Stimulated activated CD4-positive, alpha-beta T cell treated with anti-CD3 and anti-CD28 coated beads, Interleukin-4, amount 100 ng/mL, for 48 hours (primary cell): ENCODE measurements at places on chromosomes 16 and 17.

DNA sequence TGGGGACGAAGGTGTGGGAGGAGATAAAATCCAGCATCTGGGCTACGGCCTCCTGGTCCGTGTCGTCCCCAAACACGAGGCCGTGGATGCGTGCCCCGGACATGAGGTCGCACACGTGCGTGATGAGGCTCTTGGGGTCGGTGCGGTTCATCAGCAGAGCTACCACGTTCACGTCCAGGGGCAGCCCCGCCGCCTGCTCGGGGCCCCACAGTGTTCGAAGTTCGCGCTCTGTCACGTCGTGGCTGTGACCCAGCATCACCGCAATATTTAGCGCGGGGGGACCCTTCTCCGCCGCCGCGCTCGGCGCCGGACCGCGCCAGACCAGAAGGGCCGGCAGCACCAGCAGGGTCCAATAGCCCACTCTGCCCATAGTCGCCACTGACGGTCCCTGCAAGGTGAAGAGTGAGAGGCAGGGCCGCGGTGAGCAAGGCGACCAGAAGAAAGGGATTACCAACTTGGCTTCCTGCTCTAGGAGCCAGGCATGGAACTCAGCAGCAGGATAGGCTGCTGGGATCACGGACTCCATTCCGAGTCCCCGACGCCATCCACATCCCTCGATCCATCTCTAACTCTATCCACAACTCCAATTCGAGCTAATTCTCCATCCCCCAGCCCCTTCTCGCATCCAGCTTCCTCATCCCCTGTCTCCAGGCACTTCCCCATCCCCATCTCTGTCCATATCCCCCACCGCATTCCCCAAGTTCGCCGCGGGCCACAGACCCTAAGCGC, 2.0 kb downstream of the GRIN2A start:
- no peak for DNase-seq

- DNase-seq, result no peak
Measured at GRCh38 chr16:56352351-56353053, 72.8 kb downstream of the AMFR start.

GRCh38 chr16:26857371-26857770, 209.4 kb upstream of the C16orf82 start:
- DNase-seq, result no peak

GRCh38 chr17:3002538-3003295, 60.7 kb downstream of the OR1D5 start:
- DNase-seq, result no peak

- no peak for DNase-seq
Measured at GRCh38 chr17:38994026-38994425, 26.8 kb upstream of the FBXO47 start.

DNA sequence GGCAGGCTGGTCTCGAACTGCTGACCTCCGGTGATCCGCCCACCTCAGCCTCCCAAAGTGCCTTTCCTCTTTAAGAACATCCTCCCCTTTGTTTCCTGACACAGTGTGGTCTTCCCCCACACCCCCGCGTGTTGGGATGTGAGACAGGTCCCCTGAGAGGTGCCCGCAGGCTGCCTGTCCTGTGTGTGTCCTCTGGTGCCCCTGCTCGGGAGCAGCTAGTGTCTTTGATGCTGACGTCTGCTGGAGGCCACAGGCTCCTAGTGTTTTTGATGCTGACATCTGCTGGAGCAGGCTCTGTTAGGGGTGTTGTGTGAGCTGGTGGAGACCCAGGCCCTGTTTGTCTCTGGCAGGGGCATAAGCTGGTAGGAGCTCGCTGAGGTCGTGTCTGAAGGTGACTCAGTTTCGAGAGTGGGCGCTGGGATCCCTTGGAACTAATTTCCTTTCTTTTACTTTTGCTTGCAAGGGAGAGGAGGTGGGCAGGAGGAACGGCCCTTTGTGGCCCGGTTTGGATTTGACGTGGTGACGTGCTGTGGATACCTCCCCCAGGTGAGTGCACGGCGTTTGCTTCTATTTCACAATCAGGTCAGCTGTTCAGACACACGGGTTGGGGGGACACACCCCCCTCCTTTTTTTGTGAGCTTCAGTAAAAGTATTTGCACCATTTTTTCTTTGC, 6.0 kb downstream of the FN3KRP start:
- DNase-seq, result no peak

GRCh38 chr16:87468550-87468949, 24.3 kb downstream of the ZCCHC14 start:
- no peak for DNase-seq

DNA sequence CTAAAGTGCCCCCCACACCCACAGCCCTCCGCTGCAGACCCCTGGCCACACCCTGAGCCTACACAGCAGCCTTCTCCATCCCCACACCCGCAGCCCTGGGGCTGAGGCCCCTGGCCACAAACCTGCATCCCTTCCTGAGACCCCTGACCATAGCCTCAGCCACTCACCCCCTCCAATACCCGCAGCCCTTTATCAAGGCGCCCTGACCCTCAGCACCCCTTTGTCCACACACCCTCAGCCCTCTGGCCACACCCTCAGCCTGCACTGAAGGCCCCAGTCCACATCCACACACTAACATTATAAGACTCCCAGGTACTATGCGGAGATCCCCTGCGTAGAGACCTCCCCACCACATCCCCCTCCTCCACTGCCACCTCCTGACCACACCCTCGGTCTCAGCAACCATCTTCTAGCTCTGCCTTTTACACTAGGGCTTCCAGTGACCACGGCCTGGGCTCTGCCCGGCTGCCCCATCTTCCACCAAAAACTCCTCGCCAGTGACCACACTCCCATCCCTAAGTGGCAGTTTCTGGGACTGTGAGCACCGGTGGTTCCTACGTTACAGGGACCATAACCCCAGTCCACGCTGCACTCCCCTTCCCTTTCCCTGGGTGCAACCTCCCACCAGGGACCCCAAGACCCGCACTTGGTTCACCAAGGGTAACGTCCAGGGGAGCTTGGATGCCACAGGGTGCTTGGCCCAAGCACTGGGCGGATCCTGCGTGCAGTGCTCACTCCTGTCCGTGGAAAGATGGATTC, 818 bp downstream of the TPPP3 start:
- DNase-seq, result no peak

- DNase-seq, result no peak
Measured at GRCh38 chr17:8142887-8143580, 9.2 kb downstream of the PER1 start.

GRCh38 chr17:55167024-55167725, 97.6 kb upstream of the HLF start:
- no peak for DNase-seq

DNA sequence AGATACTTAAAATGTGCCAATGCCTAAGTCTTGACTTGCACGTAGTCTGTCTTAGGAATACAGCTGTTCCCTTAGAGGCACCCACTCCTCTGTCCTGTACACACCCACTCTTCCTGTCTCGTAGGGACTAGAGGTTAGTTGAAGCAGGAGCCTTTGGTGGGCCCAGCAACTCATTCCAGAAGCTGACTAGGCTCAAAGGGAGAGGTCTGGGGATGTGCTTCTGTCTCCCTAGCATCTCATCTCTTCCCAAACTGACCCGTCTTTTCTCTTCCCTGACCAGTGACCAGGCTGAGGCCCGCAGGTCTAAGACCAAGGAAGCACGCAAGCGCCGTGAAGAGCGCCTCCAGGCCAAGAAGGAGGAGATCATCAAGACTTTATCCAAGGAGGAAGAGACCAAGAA, 4.2 kb downstream of the RPL19 start:
- DNase-seq, result no peak

- DNase-seq, result no peak
Measured at GRCh38 chr16:53971616-53972015, 267.7 kb downstream of the FTO start.

DNA sequence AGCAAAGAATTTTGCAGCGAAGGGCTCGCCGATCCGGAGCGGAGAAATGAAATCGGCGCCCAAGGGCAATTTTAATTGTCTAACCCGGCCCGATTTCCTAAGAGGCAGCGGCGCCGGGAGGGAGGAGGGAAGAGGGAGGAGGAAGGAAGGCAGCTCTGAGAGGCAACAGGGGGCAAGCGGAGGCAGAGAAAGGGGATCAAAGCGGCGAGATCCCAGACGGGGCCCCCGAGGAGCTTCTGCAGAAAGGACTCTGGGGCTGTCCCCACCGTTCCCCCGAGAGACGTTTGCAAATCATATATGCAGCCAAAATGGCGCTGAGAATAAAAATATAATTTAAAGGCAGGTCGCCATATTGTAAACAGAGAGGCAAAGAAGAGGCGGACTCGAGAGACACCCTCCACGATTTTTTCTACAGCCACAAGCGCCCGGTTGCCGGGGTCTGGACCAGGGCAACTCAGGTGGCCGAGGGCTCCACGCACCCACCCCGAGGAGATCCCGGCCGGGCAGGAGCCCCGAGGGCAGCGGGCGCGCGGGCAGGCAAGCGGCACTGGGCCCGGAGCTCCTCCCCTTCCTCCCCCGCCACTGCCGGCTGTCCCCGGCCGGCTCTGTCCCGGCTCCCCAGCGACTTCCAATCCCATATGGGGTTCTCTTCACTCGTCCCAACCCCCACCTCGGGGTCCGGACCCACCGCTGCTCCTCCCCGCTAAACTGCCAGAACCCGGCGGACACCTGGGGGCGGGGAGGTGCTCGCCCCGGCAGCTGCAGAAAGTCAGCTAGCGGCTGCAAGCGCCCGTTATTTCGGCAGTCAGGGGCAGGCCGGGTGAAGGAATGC, 1.9 kb downstream of the PHF12 start:
- DNase-seq, result peak; percentile 58

GRCh38 chr17:67285360-67285759, 40.4 kb upstream of the HELZ start:
- DNase-seq, result no peak

GRCh38 chr16:23856251-23856709, 20.5 kb downstream of the PRKCB start:
- no peak for DNase-seq

DNA sequence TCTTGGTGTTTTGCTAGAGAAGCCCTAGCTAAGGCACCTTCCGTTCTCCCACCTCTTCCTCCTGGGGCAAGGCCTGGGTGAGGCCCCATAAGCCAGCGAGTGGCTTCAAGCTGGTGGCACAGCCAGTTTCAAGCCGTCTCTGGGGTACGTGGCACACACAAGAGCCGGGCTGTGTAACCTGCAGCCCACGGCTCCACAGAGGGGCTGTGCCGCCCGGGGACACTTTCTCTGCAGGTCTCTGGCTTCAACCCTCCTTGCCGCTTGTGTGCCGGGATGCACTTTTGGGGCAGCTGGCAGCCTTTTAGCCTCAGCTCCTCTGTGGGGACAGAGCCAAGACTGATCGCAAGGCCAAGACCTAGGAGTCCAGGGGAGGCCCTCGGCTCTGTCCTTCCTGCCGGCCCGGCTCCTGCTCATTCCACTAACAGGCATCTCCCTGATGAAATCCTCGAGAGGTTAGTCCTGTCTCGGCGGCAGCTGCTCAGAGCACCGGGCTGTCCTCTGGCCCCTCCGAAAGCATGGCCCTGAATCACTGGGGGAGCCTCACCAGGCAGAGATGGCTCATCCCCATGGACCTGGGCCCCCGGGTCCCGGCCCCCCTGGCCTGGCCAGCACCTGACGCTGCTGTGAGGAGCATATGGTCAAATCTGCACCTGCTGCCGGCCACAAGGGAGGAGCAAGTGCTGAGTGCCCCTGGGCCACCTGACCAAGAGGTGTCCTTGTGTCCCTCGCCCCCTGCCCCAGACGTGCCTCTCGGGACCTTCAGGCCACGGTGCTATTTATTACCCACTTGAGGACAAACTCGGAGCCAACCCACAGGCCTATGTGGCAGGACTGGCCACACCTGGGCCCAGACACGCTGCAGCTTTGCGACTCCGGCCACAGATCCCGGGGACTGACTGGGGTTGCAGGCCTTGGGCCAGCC, 98.5 kb downstream of the METRNL start:
- no peak for DNase-seq

DNA sequence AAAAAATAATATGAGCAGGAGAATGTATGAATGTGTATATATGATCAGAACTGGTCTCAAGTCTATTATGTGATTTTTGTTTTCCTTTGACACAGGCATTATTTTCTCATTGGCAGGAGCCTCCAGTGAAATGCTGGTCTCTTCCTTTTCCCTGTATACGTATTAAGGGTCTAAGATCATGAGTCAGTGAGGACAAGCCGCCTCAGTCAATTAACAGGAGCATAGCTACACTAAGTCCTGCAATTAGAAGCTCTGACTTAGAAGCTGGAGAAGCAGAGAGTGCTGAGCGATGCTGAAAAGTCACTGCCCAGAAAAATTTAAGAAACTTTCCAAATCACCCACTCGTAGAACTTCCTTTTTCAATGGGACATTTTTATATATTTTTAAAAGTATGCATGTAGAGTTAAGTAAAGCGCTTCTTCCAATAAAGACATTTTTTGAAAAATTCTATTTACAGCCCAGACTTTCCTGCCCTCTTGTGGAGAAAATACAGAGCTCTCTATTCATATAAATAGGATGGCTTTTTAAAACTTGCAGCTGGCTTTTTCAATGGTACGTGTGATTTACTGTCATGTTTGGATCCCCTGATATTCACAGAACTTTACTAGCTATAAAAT, 70.2 kb upstream of the PSMD7 start:
- no peak for DNase-seq

GRCh38 chr16:88069397-88070168, 118.3 kb downstream of the BANP start:
- DNase-seq, result no peak

DNA sequence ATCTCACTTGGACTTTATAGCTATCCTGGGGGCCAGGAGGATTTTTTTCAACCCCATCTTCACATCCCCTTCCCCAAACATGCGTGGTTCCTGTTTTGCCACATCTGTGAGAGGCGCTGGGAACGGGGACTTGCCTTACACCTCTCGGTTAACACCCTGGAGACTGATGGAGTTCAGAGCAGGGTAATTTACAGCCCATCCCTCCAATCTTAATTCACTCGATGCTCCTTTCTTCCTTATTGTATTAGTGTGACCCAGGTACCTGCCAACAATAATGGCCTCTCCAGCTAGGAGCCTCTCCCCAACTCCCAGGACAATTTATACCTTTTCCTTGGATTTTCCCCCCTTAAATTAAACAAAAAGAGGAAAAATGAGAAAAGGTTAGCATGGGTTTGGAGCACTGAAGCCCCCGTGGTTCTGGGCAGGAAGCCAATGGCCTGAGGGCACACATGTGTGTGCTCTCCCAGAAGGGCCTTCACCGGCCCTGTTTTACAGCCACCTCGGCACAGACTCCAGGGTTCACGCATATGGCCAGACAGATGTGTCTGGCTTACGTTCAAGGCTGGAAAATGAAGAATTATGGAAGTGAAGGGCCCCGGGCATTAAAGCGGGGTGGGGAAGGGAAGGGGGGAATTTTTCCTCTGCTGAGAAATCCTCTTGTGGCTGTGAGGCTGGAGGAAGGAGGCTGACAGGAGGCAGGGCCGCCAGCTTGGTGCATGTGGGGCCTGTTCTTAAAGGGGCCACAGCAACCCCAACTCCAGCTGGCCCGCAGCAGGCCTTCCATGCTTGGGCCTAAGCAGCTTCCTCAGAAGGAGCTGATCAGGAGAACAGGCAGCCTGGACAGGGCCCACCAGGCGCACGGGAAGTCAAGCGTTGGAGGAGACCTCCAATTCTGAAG, 21.4 kb downstream of the HIC1 start:
- DNase-seq, result no peak

- DNase-seq, result no peak
Measured at GRCh38 chr16:35795361-35796029, 2336.1 kb downstream of the TP53TG3F start.
